Activated T-helper 1 cell treated with Interleukin-2 at 50 U/mL for 16 hours (primary cell): ENCODE measurements at places on chromosomes 3 and 15.

GRCh38 chr3:72887343-72887704 is 522 bp upstream of the GXYLT2 start:
- DNase-seq, result no peak

- no peak for DNase-seq
These were observed 85.3 kb downstream of the MEIS2 start for GRCh38 chr15:37015035-37015434.

DNA sequence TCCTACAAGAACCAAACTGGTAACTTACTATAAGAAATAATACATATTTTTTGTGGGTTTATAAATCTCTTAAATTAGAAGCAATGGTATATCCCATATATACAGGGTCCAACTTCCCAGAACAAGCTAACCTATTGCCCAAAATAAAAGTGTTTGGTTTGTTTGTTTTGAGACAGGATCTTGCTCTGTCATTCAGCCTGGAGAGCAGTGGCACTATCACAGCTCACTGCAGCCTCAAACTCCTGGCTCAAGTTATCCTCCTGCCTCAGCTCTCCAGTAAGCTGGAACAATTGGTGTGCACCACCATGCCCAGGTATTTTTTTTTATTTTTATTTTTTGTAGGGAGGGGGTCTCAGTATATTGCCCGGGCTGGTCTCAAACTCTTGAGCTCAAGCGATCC is 135.4 kb downstream of the TFDP2 start:
- DNase-seq, result no peak

DNA sequence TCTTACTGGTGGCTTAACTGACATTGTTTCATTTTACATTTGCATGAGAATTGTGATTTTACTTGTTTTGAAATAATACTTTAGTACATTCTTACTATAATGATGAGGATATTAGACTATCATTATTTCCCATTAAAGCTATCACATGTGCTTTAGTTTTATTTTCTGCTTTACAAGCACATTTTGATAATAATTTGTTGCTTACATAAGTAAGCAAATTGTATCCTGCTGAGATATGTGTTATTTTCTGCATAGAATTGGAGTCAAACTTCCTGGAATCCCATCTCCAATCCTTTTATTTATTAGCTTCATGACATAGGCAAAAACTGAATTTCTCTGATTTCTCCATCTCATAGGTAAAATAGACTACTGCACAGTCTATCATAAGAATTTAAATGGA is 847.4 kb downstream of the DIPK2A start:
- DNase-seq, result no peak

DNA sequence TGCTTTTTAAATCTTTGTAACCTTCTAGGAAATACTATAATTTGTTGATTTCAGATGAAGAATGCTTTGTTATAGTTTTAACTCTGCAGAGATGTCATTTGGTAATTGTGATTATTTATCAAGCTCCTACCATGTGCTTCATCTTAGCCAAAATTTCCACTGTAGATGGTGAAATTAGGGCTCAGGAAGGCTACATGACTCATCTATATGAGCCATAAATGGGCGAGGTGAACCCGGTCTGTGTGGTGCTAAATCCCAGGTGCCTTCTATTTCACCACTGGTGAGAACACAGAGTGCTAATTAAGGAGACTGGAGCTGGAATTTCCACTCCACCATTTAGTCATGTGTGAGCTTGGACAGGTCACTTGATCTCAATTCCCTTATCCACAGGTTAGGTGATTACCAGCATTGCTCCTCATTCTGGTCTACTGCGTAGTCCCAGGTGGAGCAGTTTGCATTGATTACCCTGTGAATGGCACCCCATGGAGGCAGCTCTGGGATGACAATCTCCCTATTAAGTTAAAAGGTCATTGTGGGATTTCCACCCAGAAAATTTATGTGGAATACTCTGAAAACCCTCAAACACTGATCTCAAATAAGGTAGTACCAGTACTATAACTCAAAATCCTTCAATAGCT is 2.8 kb upstream of the CCR3 start:
- DNase-seq, result no peak

- no peak for DNase-seq
These were observed 78.8 kb upstream of the TCF12 start for GRCh38 chr15:56839641-56840040.
